Activated T-helper 1 cell treated with Interleukin-2 at 50 U/mL for 16 hours (primary cell): ENCODE measurements at places on chromosomes 1 and 21.

DNA sequence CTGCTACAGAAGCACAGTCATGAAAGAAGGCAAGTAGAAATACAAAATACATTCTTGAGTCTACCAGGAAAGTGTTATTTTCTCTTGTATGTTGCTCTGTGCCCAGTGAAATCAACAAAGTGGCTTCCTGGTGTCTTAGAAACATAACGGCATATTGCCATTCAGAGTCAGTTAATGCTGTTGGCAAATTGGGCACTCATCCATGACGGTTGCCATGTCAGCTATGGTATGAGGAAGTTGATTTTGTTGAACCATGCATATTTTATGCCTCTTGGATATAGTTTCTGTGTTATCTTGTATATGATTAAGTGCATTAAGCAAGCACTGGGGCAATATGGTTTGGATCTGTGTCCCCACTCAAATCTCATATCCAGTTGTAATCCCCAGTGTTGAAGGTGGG, 153.1 kb upstream of the CXADR start:
- DNase-seq, result no peak

DNA sequence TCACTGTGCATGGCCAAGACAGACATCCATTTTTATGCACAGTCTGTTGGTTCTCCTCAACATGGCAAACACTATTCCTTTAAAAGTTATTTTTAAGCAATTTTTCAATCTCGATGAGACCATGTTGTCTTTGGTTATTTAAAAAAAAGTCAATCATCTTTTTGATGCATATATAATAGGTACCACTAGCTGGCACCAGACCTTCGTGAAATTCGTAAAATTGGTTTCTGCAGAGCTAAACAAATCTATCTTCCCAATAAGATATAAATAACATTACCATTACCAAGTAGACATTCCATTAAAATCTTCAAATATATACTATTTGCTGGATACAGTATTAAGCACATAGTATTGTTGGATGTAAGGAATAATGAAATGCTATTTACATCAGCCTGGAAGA, 220.0 kb upstream of the GREM2 start:
- no peak for DNase-seq

GRCh38 chr1:185648858-185649589, 85.2 kb upstream of the HMCN1 start:
- no peak for DNase-seq

GRCh38 chr1:150890033-150890416, 3.1 kb downstream of the CTXND2 start:
- DNase-seq, result no peak

DNA sequence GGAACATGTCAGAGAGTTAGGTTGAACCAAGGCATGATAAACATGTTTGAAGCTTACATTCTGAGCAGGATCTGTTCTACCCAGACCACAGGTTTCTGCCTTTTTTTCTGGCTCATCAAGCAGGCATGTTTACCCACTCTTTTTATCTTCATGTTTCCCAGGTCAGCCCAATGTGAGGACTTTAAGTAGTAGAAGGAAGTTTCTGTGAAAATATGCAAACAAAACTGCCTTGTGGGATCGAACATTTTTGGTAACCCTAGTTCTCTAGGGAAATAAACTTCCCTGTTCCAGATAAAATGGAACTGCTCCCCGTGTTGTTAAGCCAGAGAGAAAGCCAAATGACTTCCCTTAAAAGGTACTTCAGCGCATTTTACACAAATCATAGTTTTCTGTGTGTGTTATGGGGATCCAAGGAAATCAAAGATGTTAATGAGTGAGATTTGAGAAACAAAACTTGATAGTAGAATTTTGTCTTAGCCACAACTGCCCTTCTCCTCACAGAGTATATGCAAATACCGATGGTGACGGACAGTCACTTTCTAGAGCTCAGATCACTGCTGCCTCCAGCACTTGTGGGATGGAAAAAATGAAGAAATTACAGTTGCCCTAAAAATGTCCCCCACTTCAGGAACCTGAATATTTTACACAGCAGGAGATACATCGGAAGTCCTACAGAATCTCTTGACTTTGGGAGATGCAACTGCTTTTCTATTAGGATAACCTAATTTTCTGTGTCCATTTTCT, 765 bp upstream of the HIPK1 start:
- no peak for DNase-seq

DNA sequence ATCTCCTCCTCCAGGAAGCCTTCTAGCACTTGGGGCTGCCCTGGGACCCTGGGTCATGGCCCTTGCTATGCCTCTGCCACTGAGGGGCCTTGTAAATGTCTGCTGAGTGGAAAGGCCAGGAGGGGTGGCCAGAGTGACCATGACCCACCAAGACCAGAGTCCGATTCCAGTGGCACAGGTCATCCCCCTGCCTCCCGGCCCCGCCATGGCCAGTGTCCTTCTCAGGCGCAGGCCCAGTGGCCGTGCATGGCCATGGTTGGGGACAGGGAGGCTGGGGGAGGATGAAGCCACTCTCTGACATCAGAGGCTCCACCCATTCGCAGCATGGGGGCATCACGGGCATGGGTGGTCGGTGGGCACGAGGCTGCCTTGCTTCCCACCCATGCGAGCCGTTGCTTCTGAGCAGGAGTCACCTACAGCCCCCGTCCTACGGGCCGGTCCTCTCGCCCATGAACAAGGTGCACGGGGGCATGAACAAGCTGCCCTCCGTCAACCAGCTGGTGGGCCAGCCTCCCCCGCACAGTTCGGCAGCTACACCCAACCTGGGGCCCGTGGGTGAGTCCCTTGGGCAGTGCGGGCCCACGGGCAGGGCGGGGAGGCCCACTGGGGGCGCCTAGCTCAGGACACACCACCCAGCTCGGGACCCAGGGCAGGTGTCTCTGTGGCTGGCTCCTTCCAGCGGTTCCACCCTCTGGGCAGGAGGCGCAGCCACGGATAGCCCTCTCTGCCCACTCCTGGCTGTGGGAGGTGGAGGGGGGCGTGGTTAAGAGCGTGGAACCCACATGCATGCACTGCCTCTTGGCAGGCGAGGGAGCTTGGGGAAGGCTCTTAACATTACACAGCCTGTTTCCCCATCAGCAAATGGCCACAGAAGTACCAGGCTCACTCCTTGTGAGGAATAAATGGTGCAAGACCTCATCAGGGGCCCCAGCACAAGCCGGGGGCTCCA, 22.4 kb upstream of the CCDC27 start:
- DNase-seq, result no peak

DNA sequence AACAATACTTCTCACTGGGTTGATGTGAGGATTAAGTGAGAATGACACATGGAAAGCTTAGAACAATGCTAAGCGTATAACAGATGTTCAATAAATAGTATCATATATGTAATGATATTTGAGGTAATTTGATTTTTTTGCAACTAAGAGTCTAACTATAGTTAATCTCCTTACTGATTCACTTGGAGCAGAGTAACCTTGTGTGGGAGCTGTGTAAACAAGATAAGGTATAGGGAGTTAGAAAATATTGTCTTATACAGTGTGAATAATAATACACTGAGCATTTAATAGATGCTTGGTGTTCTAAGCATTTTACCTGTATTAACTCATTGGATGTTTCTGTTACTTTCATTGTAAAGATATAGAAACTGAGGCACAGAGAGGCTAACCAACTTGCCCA, 15.9 kb downstream of the RALGPS2 start:
- DNase-seq, result no peak

DNA sequence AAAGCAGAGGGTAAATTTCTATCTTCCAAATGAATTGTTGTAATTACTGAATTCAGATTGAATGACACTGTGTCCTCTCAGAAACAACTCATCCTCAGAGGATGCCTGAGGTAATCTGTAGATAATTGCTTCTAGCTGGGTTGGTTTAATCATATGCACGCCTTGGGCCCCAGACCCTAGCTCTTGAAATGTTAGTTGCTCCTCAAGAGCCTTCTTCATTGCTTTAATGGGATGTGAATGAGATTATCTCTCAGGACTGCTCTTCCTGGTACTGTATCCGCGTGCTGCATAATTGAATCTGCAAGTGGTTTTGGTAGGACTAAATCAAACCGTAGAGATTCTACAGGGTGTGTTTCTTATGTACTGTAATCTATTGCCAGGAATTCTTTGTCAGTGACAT, 569.3 kb upstream of the NEGR1 start:
- DNase-seq, result no peak

- DNase-seq, result no peak
Observed at GRCh38 chr1:36274201-36274600, 32.0 kb upstream of the SH3D21 start.

DNA sequence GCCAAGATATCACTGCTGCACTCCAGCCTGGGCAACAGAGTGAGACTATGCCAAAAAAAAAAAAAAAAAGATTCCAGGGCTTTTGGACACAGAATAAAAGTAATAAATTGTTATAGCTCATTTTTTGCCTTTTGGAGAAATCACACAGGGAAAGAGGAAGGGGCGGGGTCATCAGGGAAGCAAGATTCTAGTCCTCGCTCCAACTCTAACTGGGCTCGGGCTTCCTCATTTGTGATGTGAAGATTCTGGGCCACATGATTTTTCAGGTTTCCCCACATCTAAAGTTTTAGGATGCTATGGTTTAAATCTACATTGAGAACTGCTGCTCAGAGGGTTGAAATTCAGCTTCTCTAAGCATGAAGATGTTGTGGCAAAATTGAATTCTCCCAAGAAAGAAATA, 179.3 kb upstream of the PLXNA2 start:
- no peak for DNase-seq

GRCh38 chr1:92831368-92831761, 475 bp upstream of the RPL5 start:
- DNase-seq, result no peak

DNA sequence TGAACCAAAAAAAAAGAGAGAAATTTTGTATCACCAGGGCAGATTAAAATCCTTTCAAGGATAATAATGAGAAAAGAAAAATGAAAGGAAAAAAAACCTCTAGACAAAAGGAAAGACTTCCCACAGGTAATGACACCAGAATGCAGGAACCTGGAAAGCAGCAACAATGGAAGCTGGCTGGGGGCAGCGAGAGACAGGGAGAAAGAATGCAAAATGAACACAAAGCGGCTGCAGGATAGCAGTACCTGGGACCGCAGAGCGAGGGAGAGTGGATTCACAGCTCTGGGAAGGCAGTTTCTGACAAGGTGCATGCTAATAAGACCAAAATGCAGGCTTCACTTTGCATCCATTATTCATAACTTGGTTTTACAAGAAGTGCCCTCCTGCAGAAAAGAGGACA, 349.0 kb downstream of the SIPA1L2 start:
- DNase-seq, result no peak

DNA sequence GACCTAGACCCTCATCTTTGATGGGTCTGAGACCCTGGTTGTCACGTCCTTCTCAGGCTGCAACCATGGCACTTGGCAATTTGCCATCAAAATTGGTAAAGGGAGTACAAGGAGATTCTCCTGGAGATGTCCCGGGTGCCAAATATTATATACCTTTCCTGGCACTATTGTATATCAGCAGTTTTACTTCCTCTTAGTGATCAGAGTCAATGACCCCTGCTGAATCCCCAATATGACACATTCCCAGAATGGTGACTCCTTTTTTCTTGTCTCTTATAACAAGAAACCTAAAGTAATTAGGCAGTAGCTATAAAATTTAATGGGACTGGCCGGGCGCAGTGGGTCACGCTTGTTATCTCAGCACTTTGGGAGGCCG, 39.6 kb upstream of the CDC42BPA start:
- no peak for DNase-seq

GRCh38 chr1:233728721-233729120, 114.8 kb downstream of the KCNK1 start:
- no peak for DNase-seq

- DNase-seq, result no peak
Observed at GRCh38 chr21:21165063-21165645, 166.9 kb downstream of the NCAM2 start.

GRCh38 chr1:59384443-59384842, 87.5 kb downstream of the FGGY start:
- no peak for DNase-seq

DNA sequence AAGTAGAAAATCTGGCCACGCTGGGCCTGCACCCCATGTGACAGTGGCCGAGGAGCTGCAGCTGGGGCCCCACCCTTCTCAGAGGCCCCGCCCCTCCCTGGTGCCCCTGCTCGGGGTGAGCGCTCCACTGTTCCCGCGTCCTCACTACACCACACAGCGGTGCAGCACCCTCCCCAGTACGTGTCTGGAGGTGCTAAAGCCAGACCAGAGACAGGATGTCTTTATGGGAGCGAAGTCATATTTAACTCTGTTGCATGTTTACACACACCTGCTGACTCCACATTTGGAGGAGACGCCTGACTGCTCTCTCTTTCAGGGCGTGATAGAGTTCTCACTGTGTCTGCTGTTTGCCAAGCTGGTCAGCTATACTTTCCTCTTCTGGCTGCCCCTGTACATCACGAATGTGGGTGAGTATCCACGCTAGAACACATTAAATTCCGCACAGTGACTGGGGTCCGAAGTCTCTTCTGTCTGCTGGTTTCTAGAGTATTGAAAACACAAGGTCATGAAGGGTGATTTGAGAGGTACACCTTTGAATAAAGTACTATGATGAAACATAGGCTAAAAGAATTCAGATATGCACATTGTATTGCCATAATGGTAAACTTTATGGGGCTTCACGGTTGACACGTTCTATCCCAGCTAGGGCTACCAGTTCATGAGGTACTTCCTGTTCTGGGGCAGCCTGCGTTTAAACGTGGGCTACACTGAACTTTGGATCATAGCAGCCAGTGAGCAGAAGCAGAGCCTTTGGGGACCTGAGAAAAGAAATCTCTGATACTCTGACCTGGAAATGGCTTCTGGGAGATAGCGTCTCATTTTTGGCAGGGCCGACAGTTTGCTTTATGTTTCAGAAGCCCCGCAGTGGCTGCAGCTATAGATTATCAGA, 48.4 kb downstream of the SLC37A1 start:
- DNase-seq, result no peak

DNA sequence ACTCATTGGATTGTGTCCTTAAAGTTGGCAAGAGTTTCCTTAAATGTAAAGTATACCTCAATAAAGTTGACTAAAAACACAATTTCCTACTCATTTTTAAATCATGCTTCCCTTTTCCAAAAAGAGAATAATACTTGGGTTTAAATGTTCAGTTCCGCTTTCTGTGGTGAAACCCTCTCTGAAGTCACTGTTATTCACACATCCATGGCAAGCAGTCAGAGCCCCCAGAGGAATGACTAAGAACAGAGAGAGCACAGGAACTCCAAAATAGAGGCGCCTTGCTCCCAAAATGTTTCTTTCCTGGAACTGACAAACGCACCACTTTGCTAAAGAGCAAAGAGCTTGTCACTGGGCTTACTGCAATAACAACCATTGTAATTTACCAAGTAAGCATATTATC, 142.5 kb downstream of the TIAM1 start:
- DNase-seq, result no peak

- DNase-seq, result no peak
Observed at GRCh38 chr1:5770981-5771765, 221.1 kb downstream of the NPHP4 start.

- DNase-seq, result no peak
Observed at GRCh38 chr1:39262802-39263201, 58.3 kb downstream of the MACF1 start.
